ENCODE measurements at places on chromosomes 6 and 20.

DNA sequence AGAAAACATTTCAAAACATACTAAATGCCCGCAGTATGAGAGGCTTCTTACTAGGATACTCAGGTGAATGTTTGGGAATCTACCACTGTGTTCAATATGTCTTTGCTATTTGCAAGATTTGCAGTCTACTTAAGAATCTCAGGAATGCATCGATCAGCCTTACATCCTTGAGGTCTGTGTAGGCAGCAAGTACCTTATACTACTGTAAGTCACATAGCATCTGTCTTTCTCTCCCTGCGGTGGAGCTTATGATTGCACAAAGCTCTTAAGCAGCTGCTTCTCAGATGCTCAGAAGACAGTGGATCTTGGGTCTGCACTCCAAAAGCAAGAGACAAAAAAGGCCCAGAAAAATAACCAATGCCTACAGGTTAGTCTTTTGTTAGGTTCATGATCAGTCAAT lies 21.4 kb downstream of the PCSK2 start:
- no peak for DNase-seq

GRCh38 chr6:14896475-14896874 lies 349.4 kb upstream of the JARID2 start:
- DNase-seq, result no peak

GRCh38 chr6:170052991-170053821 lies 237.7 kb downstream of the DLL1 start:
- no peak for DNase-seq

- no peak for DNase-seq
These were observed 434.7 kb downstream of the BCKDHB start for GRCh38 chr6:80541181-80541580.

DNA sequence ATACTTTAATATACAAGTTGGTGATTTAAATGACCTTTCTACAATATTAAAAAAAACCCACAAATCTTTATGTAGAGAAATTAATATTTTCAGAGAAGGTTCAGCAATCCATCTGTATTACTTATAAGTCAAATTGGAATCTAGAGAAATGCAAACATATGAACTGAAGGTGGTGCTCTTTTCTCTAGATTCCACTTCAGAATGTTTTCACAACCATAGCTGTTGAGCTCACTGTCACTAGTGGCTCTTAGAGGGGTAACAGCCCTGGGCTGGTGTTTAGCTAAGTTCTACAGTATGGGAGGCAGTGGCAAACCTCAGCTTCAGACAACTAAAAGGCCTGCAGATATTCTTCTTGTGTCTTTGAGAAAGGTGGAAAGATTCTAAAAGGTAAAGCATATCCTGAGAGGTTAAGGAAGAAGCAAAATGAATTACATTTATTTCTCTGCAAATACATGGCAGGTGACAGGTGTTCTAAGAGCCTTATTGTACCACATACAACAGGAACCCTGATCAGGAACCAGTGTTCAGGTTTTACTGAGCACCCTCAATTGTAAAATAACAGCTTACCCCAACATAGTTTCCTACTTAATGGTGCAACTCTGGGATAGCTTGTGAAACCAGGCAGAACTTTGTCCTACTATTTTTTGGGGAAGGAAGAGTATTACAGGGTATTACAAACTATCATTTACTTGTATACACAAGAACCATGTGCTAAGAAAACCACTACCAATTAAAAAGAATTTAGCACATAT lies 56.6 kb upstream of the SAMHD1 start:
- no peak for DNase-seq

GRCh38 chr6:129785756-129786135 lies 75.4 kb downstream of the TMEM244 start:
- DNase-seq, result no peak

DNA sequence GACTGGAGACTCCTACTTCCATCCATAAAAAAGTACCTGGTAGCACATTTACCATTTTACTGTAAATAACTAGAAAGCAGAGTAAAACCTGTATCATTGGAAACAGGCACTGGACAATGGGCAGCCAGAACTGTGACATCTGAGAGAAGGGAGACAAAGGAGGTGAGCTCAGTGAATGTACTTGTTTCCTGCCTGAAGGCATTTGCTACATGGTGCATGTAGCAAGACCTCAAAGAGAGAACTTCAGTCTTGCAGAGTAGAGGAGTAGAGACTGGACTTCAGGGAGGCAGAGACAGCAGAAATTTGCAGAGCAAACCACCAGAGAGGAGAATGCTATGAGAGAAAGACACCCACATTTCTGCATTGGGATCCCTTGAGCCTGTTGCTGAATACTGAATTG lies 171.0 kb upstream of the CCN2 start:
- DNase-seq, result no peak

GRCh38 chr6:3013486-3013885 lies 13.8 kb downstream of the NQO2 start:
- no peak for DNase-seq

GRCh38 chr20:53748821-53749421 lies 155.3 kb upstream of the ZNF217 start:
- no peak for DNase-seq

DNA sequence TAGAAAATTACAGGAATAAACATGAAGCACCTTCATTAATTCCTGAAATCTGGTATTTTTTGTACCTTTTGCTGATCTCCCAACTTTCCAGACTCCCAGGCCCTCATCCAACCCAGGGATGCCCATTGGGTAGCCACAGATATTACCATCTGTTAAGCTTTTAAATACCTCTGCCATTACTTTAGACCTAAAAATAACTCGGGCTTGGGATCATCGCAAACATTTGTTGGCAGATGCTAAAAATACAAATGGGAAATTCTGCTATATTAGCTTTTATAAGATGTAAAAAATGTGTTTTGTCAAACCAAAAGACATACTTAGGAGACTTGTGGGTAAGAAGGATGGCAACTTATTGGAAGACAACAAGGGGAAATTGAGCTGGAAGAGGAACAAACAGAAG lies 376.1 kb downstream of the CENPW start:
- DNase-seq, result no peak

- no peak for DNase-seq
These were observed 445 bp downstream of the RAB32 start for GRCh38 chr6:146543940-146544615.

- no peak for DNase-seq
These were observed 7.6 kb upstream of the HLA-DRA start for GRCh38 chr6:32432050-32432450.

- DNase-seq, result no peak
These were observed 2.8 kb downstream of the SNRPB2 start for GRCh38 chr20:16732506-16733152.

DNA sequence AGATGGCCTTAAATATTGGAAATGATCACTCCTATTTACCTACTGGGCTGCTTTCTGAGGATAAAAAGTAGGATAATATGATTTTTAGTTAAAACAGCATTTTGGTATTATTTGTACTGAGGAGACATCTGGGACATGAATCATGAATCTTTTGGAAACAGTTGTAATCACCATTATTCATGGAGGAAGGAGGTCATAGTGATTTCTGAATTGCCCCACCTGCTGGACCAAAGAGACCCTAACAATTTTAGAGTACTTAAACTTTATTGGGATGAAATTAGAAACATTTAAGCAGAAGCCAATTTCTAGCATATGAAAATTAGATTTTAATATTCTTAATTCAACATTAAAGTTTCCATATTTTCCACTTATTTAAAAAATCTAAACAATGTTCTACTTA lies 108.4 kb upstream of the SIM1 start:
- DNase-seq, result no peak

GRCh38 chr6:31958412-31958740 lies 395 bp downstream of the NELFE start:
- no peak for DNase-seq

DNA sequence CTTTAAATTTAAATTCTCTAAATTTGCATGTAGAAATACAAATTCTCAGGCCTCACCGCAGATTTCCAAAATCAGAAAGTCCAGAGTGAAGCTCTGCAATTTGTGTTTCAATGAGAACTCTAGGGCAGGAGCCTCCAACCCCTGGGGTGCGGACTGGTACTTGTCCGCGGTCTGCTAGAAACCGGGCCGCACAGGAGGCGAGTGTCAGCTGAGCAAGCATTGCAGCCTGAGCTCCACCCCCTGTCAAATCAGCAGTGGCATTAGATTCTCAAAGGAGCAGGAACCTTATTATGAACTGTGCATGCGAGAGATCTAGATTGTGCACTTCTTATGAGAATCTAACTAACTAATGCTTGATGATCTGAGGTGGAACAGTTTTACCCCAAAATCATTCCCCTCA lies 203.0 kb upstream of the PCSK2 start:
- no peak for DNase-seq

- DNase-seq, result no peak
These were observed 91.7 kb downstream of the FOXO3 start for GRCh38 chr6:108652375-108652774.

- no peak for DNase-seq
These were observed 3.6 kb upstream of the TOX2 start for GRCh38 chr20:43911066-43911465.

DNA sequence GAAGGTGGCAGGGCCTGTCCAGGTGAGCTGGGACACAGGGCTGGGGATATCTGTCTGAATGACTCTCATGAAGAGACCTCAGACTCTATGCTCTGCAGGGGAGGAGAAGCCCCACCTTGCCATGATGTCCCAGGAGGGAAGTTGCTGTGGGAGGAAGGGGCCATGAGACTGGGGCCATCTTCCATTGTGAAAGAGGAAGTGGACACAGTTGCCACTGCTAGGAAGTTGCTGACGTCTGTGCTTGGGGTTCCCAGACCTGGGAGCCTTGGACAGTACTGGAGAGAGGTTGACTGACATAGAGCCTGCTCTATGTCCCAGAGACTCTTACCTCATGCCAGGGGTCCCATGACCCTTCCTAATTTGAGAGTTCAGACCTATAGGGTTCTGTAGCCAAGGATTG lies 24.5 kb downstream of the SIRPB1 start:
- DNase-seq, result no peak

- DNase-seq, result no peak
These were observed 85.1 kb downstream of the EYA2 start for GRCh38 chr20:46979603-46980241.

GRCh38 chr6:163825033-163825432 lies 410.5 kb downstream of the QKI start:
- DNase-seq, result no peak

GRCh38 chr6:527989-528673 lies 128.8 kb downstream of the HUS1B start:
- no peak for DNase-seq

Measured in hematopoietic multipotent progenitor cell treated with erythropoietin and hydrocortisone succinate and interleukin-3 and kit ligand, for 15 days (in vitro differentiated cells).